T-helper 1 cell (primary cell): ENCODE measurements at places on chromosomes 7 and 10.

DNA sequence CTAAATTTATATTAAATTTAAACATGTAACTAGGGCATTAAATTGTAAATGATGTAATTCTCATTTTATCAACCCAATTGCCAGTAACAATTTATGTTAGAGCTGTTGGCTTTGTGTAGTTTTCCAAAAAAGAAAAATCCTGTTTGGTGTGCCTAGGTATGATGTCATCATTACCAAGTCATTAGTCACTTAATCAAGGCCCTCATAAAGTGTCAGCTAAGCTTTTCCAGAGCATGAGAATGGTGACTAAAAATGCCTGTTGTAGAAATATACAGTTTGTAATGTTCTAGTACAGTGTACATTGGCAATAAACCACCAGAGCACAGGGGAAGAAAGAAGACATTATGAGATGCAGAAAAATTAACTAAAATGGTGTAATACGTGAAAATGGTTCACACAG lies 593.8 kb upstream of the ANKRD30A start:
- no peak for DNase-seq

DNA sequence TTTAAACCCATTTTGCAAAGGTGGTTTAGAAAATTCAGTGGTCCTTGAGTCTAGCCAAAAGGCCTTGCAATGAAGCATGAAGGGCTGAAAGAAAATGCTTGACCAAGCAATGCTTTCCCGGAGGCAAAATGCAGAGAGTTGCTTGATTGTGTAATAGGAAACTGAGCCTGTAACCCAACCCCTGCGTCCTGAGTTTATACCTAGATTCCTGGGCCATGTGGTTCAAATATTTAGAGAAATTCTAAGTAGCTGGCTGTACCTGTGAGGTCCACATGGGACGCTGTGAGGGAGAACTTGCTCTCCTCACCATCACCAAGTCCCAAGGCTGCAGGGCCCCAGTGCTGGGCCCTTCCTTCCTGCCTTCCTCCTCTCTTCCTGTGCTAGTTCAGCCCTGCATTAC lies 45.7 kb downstream of the CXCL12 start:
- DNase-seq, result no peak

DNA sequence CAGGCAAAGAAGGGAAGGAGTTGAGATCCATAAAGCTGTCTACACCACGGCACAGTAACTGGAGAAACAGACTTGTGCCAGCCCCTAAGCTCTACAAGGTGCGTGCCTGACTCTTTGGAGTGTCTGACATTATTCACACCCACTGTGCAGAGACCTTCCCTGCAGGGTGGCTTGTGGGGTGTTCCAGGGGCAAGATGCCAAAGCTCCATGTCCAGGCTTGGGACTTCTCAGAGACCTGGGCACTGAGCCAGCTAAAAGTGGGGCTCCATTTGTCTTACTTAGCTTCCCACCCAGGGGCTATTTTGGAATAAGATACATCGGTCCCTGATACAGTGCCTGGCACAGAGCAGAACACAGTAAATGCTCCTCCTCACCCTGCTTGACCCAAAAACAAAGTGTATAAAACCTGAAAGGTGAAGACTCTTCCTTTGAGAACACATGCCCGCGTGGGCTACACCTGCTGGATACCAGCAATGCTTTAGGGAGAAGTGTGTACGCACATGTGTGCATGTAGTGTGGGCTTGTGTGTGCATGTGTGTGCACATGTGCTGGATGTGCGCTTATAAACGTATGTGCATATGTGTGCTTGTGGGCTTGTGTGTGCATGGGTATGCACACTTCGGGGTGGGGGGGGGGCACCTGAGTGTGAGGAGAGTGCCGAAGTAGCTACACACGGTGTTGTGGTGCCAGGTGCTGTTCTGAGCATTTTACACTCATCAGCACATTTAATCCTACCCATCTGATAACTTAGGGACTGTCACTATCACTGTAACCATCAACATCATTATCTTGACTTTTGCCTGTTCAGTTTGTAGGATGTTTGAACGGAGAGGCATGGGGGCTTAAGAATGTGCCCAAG lies 143.0 kb downstream of the ARHGAP22 start:
- no peak for DNase-seq

DNA sequence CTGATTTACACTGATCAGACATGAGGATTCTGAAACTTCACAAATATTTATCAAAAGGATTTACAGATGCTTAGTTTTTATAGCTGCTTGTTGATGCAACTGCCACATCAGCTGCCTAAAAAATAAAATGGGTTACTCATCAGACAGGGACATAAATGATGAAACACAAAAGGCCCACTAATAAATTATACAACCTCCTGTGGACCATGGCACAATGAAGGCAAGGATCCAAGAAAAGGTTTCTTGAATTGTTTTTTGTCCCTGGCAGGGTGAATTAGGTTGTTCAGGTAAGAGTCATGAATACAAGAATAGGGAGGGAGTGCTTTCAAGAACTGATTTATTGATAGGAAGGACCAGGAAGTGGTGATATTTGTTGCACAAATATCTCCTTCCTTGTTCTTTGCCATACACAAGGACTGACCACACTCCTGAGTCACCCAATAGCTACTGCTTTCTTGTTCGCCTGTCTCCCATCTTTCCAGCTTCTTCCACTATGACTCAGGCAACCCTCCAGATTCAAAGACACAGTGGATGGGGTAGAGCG lies 234.5 kb downstream of the AHR start:
- no peak for DNase-seq

DNA sequence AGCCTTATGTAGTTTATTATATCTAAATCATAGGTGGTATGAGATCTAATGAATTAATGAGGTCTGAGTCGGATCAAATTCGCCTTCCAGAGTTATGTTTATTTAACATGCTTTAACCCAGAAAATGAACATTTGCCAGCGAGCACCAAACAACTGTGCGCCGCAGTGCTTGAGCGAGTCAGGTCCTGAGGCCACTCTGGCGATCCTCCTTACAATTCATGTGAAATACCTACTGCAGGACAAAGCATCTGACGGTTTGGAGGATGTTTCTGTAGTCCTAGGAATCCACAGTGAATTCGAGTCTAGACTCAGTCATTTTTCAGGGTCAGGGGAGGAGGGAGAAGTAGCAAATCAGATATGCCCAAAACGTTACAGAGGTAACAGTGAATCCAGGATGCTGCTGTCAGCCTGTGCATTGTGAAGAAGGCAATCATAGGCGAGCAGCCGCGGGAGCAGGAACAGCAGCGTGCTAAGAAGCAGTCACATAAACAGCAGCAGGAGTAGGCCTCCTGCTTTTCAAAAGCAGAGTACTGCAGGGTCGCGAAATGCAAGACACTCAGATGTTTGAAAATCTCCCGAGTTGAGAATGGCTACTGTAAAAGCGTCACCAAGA lies 120.2 kb downstream of the CACNB2 start:
- no peak for DNase-seq

DNA sequence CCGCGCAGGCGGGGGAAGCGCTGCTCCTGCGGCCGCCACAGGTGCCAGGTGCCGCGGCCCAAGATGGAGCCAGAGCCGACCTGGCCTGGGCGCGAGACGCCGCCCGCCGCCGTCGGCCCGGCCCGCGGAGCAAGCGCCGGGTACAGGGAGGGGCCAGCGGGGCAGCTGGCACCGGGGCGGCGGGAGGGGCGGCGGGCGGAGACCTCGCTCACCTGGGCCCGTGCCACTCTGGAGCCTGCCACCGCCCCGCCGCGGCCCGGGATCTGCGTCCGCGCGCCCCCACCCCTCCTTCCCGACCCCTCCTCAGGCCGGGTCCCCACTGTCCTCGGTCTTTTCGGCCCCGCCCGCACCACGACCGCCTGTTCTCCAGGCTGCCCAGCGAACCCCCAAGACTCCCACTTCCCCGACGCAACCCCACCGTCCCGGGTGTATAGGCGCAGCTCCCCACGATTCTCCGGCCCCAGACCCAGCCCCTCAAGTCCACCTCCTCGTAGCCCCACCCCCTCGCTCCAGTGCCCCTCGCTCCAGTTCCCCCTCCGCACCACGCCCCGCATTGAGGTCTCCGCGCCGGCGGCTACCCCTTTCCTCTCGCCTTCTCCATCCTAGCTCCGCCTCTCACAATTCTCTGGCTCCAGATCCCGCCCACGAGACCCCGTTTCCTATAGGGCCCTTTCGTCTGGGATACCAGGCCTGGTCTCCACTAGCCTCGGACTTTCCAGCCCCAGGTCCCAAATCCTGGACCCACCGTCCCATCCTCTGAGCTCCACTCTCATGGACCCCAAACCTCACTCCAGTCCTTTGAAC lies at the start of gene GPRIN2:
Gene GPRIN2, minus strand, starts transcription at position 144 of the 804 bp plus-strand sequence. CDS start 5,922 bp downstream, outside the sequence.
- no peak for DNase-seq

DNA sequence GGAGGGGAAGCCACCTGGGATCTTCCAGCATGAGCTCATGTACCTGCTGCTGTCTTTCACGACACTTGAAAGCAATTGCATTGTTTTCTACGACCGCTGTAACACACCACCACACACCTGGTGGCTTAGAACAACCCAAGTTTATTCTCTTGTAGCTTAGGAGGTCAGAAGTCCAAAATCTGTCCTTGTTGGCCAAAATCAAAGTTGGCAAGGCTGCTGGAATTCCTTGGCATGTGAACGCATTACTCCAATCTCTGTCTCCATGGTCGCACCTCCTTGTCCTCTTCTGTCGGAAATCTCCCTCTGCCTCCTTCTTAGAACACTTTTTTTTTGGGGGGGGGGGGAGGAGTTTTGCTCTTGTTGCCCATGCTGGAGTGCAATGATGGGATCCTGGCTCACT lies 305.7 kb downstream of the BAMBI start:
- no peak for DNase-seq

DNA sequence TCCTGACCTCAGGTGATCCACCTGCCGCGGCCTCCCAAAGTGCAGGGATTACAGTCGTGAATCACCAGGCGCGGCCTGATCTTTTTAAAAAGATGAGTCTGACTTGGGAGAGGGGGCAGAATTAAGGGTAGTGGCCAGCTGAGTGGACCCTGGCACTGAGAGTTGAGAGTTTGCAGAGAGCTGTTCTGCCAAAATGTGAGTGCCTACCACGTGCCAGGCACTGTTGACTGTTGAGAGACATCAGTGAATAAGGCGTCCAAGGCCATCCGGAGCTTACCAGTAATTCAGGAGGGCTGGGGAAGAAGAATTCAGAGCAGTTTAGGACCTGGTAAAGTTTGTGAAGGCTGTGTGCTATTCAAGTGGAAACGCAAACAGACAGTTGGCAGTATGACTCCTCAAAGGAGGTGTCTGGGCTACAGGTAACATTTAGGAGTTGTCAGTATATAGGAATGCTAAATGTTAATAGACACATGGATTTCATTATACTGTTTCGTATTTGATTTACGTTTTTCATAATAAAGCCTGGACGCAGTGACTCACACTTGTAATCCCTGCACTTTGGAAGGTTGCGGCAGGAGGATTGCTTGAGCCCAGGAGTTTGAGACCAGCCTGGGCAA lies 1.5 kb downstream of the NIPSNAP2 start:
- DNase-seq, result no peak

DNA sequence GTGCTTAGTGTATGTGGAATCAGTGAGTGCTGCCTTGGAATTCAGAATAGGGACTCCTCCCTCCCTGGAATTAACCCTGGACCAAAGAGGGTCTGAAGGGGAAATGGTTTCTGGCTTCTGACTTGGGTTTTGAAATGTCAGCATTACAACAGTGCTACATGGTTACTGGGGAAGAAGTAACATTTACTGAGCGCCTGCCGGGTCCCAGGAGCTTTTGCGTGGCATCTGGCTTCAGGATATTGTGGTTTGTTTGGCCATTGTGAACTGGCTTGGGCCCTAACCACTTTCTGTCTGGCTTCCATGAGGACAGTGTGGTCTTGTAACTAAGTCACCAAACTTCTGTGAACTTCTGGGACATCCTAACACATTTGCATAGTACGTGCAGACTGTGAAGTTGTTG lies 21.3 kb downstream of the TSPAN15 start:
- DNase-seq, result no peak

DNA sequence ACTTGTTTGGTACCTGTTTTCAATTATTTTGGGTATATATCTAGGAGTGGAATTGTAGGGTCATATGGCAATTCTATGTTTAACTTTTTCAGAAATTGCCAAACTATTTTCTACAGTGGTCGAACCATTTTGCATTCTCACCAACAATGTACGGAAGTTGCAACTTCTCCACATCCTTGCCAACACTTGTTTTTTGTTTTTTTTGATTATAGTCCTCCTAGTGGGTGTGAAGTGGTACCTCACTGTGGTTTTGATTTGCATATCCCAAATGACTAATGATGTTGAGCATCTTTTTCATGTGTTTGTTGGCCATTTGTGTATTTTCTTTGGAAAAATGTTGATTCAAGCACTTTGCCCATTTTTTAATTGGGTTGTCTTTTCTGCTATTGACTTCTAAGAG lies 122.1 kb downstream of the RPS24 start:
- no peak for DNase-seq

GRCh38 chr10:12741360-12741804 lies 260.1 kb downstream of the CCDC3 start:
- no peak for DNase-seq

DNA sequence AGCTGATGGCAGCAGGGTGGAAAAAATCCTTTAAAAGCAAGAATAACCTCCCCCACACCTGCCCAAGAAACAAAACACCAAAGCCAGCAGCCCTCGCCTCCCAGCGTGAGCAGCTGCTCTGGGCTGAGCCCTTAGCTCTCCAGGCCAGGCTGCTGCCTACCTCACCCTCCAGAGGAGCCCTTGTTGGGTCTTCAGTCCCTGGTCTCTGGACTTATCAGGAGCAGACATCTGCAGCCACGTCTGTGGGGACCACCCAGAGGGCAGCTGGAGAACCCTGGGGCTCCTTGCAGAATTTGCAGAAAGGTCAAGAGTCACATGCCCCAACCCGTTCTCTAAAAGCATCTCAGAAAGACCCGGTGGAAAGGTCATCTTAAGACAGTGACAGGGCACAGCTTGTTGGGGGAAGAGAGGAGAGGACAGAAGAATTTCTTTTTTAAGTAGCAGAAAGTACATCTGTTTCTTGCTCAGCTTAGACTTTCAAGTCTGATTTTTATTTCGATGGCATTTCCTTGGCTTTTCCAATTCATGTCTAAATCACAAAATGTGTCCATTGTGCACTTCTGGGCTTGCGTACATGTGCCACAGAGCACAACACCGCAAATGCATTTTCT lies 425.7 kb upstream of the NFE2L3 start:
- DNase-seq, result no peak

GRCh38 chr7:1944619-1945210 lies 274.6 kb downstream of the ELFN1 start:
- no peak for DNase-seq

GRCh38 chr10:7667262-7668141 lies 736 bp upstream of the ITIH5 start:
- no peak for DNase-seq

DNA sequence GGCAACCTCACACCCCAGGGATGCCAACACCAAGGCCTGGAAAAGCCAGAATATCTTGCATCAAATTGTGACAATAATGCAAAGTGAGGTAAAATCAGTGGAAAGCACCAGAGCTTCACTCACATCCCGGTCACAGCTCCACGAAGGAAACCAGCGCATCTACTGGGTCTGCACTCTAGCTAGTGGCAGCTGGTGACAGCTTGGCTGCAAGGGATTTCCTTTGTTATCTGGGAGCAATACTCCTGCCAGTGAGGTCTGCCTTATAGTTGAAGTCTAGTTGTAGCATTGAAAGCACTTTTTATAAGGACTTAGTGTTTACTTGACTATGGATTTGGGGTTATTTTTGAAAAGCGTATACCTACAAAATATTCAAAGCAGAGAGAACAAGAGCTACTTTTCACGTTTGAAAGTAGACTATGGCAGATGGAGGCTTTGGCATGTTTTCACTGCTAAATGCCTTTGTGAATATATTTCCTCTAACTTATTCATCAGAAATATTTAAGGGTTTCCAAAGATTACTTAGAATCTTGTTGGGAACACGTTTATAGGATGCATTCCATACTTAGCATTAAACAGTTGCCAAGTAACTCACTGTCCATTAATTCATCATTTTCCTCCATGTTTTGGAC lies 26.1 kb downstream of the WDFY4 start:
- no peak for DNase-seq
